Thymus (tissue), 14 donors: ENCODE measurements at places on chromosomes 5 and 9.

DNA sequence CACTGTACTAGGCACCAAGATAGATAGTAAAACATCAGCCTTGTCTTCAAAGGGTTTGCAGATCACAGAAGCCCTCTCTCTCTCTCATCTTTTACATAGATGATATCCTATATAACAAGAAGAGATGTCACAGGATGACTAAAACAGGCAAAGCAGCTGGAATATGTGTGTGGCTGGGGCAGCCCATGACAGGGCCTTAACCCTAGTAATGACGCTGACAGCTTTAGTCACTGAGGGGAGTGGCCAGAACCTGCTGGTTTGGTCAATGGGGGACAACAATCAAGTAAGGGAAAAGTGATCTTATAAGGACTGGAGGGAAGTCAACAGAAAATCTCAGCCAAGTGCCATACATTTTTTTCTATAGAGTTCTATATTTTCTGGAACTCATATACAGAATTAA, 41.9 kb upstream of the RIC1 start:
- DNase-seq = no peak
- H3K4me1 ChIP-seq = peaks cover 9% of the 10 kb centered on the region
- no peaks in the 10 kb centered on the region for H3K27me3 ChIP-seq
- no peak overlapping the region for H3K4me3 ChIP-seq
- no peaks in the 10 kb centered on the region for H3K36me3 ChIP-seq

DNA sequence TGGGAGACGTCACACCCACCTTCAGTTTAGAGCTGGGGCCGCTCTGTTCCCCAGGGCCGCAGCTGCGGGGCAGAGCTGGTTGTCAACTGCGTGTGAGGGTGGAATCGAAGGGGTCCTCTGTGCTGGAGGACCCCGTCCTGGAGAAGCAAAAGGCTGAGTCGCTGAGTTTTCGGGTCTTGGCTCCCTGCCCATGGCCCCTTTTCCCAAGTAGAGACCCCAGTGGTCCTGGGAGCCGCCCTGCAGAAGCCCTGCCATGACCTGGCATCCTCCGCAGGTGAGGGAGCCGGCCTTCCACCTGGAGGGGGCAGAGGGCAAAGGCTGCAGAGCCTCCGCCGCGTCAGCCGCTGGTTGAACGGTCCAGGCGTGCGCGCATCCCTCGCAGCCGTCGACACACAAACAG, 90.4 kb upstream of the COL5A1 start:
- H3K36me3 ChIP-seq = no peaks in the 10 kb centered on the region
- H3K4me1 ChIP-seq = no peaks in the 10 kb centered on the region
- no peak overlapping the region for H3K27ac ChIP-seq
- no peak overlapping the region for H3K4me3 ChIP-seq
- no peak for DNase-seq

- H3K27me3 ChIP-seq = no peaks in the 10 kb centered on the region
- no peaks in the 10 kb centered on the region for H3K4me1 ChIP-seq
- H3K4me3 ChIP-seq = no peak overlapping the region
- H3K36me3 ChIP-seq = peaks cover 11% of the 10 kb centered on the region
- no peak overlapping the region for H3K27ac ChIP-seq
- DNase-seq = peak; percentile 3
These were observed 36.1 kb downstream of the CAAP1 start for GRCh38 chr9:26856413-26857032.

DNA sequence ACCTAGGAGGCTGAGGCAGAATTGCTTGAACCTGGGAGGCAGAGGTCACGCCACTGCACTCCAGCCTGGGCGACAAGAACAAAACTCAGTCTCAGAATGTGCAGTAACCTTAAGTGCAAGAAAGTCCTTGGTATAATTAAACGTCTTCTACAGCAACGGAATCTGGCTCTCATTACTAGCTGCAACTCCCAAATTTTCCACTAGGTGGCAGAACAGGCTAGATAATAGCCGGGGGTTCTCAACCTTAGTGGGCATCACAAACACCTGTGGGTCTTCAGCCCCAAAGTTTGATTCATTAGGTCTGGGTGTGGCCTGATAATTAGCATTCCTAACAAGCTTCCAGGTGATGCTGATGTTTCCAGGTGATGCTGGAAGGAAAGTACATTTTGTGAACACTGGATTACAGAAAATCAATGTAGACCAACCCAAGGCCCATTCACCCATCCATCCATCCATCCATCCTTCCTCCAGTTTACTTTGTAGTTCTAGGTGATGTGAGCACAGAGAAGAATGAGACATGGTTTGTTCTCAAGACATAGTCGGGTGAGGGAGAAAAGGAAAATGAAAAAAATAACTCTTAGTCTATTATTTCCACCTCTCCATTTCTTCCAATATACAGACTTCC, 37.3 kb downstream of the FBXW2 start:
- no peak overlapping the region for H3K4me3 ChIP-seq
- no peaks in the 10 kb centered on the region for H3K27me3 ChIP-seq
- no peak overlapping the region for H3K27ac ChIP-seq
- DNase-seq = peak; percentile 23

DNA sequence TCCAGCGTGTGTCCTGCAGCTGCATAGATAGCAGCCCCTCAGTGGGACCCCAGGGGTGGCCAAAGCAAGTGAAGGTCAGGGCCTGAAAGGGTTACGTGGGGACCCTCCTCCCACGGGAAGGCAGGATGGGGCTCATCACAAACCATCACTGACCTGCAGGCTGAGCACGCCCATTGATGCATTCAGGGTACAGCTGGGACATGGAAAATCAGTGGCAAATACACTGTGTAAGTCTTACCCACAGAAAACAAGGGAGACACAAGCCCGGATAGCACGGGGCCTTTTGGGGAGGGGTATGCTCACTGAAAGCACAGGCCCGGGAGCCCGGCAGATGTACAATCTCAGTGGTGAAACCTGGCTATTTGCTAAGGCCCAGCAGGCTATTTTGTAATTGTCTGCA, 49.1 kb downstream of the SEMA4D start:
- H3K27ac ChIP-seq = no peak overlapping the region
- H3K4me3 ChIP-seq = no peak overlapping the region
- peaks cover 37% of the 10 kb centered on the region for H3K4me1 ChIP-seq
- H3K36me3 ChIP-seq = peaks cover 54% of the 10 kb centered on the region
- no peak for DNase-seq

GRCh38 chr9:8604201-8604600, 804.6 kb upstream of the DMAC1 start:
- H3K4me3 ChIP-seq = no peak overlapping the region
- H3K27ac ChIP-seq = no peak overlapping the region
- no peaks in the 10 kb centered on the region for H3K4me1 ChIP-seq
- DNase-seq = no peak
- H3K27me3 ChIP-seq = no peaks in the 10 kb centered on the region
- H3K36me3 ChIP-seq = no peaks in the 10 kb centered on the region

DNA sequence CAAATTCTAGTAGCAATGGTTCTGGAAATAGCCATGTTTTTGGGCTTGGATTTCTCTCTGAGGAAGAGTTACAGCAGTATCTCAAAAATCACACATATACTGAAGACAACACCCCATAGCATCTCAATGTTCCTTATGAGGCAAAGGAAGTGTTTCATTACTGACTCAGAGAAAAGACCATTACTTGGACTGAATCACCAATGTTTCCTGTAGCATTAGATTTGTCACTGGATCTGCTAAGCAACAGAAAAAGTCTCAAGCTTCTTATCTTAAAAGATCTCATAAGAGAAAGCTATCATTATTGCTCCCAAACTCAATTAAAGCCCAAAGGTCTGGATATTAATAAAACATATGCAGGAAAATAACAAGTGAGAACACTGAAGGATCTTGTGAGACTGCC, 272.4 kb downstream of the ADAMTS6 start:
- no peak overlapping the region for H3K4me3 ChIP-seq
- DNase-seq = no peak
- H3K4me1 ChIP-seq = no peaks in the 10 kb centered on the region

DNA sequence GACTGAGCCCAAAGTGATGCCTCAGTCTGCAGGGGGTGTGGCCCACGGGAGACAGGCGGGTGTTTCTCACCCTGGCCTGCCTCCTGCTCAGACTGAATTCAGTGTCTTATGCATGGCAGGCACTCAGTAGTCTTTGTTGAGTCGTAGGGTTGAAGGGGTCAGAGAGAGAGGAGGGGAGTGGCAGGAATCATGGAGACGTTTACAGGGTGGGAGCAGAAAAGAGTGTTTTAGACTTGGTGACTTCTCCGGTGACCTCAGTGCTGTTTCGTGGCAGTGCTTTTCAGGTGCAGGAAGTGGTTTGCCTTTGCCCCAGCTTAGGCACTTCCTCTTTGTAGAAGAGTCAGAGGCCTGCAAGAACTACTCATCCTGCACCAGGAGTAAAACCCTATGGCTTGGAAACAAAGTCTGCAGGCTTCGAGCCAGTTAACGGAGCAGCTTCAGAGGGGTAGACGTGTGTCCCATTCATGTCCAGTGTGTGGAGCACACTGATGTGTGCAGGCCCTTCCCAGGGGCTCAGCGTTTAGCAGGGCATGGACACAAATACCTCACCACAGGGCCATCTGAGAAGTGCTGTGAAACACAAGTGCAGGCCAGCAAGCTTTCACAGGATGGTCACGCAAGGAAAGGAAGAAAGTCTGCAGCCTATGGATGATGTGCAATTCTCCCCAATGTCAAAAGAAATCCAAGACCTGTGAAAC, 24.5 kb upstream of the SEMA4D start:
- peak overlapping the region; percentile 29 for H3K4me3 ChIP-seq
- peaks cover 79% of the 10 kb centered on the region for H3K4me1 ChIP-seq
- peak overlapping the region; percentile 98 for H3K27ac ChIP-seq

GRCh38 chr5:95770830-95771708, 39.9 kb downstream of the RHOBTB3 start:
- no peaks in the 10 kb centered on the region for H3K4me1 ChIP-seq
- DNase-seq = no peak
- no peak overlapping the region for H3K27ac ChIP-seq
- H3K27me3 ChIP-seq = no peaks in the 10 kb centered on the region
- H3K4me3 ChIP-seq = no peak overlapping the region

GRCh38 chr9:30504502-30504905, 1879.9 kb upstream of the ACO1 start:
- H3K4me1 ChIP-seq = no peaks in the 10 kb centered on the region
- H3K4me3 ChIP-seq = no peak overlapping the region
- no peaks in the 10 kb centered on the region for H3K36me3 ChIP-seq
- no peak for DNase-seq
- H3K27ac ChIP-seq = no peak overlapping the region
- no peaks in the 10 kb centered on the region for H3K27me3 ChIP-seq

GRCh38 chr9:32523910-32524309, 2.1 kb downstream of the RIGI start:
- peaks cover 8% of the 10 kb centered on the region for H3K4me1 ChIP-seq
- no peaks in the 10 kb centered on the region for H3K36me3 ChIP-seq
- no peak for DNase-seq

- no peak overlapping the region for H3K4me3 ChIP-seq
- H3K27ac ChIP-seq = no peak overlapping the region
- no peaks in the 10 kb centered on the region for H3K27me3 ChIP-seq
- no peaks in the 10 kb centered on the region for H3K4me1 ChIP-seq
- no peak for DNase-seq
These were observed 87.8 kb upstream of the CPEB4 start for GRCh38 chr5:173800340-173800739.

DNA sequence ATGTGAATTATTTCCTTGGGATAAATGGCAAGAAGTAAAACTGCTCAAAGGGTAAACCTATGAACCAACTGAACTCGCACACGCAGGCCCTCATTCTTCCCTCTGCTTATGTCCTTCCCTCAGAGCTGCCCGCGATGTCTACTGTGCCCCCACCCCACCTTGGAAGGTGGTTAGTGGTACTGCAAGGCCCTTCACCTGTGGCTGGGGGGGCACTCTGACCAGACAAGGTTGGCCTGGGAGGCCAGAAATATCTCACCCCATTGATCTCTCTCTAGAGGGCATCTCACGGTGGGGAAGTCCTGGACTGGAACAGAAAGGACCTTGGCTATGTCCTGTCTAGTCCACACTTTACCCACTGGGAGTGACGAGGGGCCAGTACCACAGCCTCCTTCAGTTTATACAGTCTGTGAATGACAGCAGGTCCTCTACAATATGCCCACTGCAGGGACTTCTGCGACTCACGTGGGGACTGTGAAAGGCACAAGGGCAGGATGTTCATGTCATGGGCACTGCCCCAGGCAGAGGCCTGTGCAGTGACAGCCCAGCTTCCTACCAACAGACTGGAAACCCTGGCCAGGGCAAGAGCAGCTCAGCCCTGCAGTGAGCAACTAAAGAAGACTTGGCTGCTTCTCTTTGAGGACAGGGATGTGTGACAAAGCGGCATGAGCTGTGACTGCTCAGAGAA, 56.8 kb upstream of the SYNPO start:
- H3K27me3 ChIP-seq = no peaks in the 10 kb centered on the region
- DNase-seq = no peak
- H3K27ac ChIP-seq = no peak overlapping the region
- H3K4me1 ChIP-seq = peaks cover 2% of the 10 kb centered on the region
- H3K36me3 ChIP-seq = no peaks in the 10 kb centered on the region
- H3K4me3 ChIP-seq = no peak overlapping the region

DNA sequence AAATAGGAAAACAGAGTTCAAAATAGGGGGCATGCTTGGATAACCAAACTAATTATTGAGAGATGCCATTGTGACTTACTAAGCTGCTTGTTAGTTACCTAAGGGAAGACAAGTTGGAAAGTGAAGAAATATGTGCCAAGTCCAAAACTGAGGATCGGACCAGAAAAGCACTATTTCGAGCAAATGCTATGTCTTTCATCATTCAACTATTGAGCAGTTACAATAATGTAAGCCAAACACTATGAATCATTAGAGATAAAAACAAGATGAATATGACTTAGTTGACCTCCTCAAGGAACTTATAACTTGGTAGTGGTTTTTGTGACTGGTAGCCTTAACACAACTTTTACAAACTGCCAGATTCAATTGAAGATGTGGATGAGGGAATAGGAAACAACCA, 240.6 kb upstream of the MPDZ start:
- no peak for DNase-seq
- no peaks in the 10 kb centered on the region for H3K36me3 ChIP-seq
- H3K27ac ChIP-seq = no peak overlapping the region
- H3K4me3 ChIP-seq = no peak overlapping the region
- no peaks in the 10 kb centered on the region for H3K27me3 ChIP-seq
- no peaks in the 10 kb centered on the region for H3K4me1 ChIP-seq
